ENCODE measurements at places on chromosomes 7 and 10.

- no peak for DNase-seq
Measured at GRCh38 chr7:45454771-45455170, 119.4 kb upstream of the ADCY1 start.

- DNase-seq, result no peak
Measured at GRCh38 chr7:38374507-38374906, 101.1 kb upstream of the TARP start.

- no peak for DNase-seq
Measured at GRCh38 chr7:18421297-18422002, 74.1 kb upstream of the HDAC9 start.

DNA sequence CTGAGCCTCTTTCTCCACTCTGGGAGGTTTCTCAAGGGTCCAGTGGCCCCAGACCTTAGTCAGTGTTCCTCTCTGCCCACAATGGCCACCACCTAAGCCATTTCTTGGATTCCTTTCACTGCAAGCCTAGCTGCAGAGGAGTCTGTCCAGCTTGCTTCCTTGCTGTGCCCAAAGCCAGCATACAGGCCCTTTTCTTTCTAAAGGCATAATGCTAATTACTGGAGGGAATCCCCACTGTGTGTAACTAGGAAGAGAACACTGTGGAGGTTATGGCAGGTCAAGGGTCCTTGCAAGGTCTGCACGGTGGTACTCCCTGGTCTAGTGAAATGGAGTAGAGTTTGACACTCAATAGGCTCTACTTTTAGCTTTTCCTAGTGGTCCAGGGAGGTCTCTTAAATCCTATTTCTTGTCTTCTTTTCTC lies 70.4 kb upstream of the CC2D2B start:
- no peak for DNase-seq

DNA sequence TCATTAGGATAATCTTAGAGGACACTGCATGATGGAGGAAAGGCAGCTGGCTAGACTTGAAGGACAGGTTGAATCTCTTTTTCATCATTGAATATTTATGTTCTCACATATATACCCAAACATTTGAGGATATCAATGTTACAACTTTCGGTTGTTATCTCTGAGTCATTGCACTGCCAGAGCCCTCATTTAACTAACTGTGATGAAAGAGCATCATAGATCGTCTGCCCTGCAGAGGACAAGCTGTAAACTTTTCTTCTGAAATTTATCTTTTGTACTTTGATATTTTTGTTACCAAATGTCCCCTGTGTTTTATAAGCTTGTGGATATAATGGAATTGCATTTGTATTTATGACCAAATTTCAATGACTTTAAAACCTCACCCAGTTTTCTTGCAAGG lies 298.7 kb downstream of the PHF14 start:
- DNase-seq, result no peak

DNA sequence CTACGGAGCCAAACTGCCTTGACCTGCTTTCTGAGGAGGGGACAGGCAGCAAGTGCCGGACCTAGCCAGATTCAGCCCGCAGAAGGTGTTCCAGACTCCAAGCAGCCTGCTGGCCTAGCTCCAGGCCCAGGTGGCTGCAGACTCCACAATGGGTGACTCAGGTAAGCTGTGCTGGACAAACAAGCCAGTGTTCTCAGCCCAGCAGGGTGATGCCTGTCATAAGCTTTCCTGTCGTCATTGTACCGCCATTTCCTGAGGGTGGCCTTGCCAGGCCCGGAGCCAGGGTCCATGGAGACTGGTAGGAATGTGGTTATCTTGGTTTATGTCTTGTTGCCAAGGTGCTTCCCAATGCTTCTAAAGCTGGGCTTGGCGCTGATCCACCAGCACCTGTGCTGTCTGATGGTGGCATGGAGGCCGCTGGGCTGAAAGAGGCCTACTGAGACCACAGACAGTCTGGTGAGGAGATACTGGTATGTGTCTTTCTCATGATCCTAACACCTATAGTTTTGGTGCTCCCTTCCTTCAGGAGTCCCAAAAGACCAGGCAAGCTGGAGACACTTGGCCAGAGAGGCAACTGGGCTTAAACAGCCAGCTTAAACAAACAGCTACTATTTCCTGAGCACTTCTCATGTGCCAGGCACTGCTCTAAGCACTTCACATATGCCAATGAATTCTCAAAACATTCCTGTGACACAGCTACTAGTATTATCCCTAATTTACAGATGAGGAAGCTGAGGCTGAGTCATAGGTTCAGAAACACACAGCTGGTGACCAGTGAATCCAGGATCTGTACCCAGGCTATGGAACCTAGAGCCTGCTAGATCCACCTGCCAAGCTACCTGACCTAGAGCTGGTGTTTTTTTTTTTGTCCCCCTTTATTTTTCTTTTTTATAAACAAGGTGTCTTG lies 42.0 kb downstream of the ZC3HC1 start:
- DNase-seq, result no peak
